AML-193 (cell line): ENCODE measurements at places on chromosomes 1 and 21.

DNA sequence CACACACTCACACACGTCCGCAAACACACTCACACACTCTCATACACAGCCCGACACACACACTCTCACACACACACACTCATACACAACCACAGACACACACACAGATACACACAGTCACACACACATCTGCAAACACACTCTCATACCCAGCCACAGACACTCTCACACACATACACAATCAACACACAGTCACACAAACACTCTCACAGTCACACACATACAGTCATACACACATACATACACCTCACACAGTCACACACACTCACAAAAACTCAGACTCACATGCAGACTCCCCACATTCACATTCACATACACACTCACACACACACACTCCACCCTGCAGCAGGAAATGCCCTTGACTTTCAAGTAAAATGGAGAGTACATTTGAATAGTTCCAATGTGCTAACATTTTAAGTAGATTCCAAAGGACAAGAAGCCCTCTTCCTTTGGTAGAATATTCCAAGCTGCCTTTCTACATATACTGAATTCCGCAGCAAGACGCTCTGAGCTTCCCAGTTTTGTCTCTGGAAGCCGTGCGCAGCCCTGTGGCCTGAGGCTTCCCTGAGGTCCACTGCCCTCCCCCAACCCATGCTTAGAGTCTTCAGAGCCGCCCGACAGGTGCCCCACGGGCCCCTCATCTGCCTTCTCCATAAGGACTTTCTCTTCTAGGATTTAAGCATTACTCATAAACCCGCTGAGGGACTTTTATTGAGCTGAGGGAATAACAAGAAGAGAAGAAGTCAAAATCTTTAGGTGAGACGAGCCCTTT lies 9.7 kb downstream of the BATF3 start:
- DNase-seq, result no peak

DNA sequence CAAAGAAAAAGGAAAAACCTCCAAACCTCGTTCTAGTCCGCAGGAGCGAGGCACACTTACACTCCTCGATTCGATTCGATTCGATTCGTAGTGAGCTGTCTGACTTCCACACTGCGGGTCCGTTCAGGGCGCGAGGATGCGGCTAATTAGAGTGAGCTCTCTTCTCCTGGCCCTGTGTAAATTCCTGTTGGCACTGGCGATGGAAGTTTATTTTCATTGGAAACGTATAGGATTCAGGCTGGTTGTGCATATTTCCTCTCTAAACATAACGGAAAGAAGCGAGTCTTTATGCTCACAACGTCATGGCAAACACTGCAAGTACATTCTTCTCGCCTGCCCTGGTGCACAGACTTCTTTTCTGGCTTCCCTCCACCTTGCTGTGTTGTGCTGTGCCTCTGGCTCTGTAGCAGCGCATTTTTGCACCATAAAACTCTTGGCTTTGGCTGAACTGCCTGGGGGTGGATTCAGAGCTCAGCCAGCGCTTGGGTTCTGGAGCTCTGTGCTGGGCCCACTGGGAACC lies 2.7 kb downstream of the HUNK start:
- DNase-seq, result no peak

GRCh38 chr1:234325878-234326496 lies 47.3 kb upstream of the COA6 start:
- DNase-seq, result no peak

- DNase-seq, result no peak
Measured at GRCh38 chr1:227242811-227243682, 75.2 kb downstream of the CDC42BPA start.

DNA sequence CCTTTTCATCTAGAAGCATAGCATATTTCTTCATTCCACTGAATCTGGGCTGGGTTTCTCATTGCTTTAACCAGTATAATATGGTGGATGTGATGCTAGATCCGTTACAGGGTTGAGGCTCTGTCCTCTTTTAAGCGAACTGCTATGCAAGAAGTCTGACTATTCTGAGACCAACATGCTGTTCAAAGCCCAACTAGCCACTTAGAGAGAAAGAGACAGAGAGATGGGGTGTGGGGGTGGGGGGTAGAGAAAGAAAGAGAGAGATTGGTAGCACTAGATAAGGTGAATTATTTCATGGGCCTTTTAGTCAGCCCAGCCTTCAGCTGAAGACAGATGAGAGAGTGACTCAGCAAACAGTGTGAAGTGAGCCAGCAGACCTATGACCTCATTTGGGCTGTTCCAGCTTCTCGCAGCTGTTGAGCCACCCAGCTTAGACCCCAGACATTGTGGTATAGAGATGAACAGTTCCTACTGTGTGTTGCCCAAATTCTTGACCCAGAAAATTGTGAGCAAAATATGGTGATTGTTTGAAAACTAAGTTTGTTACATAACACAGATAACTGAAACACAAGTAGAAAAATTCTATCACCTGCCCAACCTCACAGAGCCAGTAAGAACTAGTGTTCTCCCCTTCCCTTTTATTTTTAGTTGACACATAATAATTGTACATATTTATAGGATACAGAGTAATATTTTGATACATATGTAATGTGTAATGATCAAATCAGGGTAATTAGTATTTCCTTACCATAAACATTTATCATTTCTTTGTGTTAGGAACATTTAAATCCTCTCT lies 40.7 kb upstream of the PRKACB start:
- peak; percentile 17 for DNase-seq
